Cortex of kidney (tissue), 1 donor: ENCODE measurements at places on chromosomes 16 and 17.

GRCh38 chr16:72287649-72288048, 115.7 kb upstream of the PMFBP1 start:
- no peak for DNase-seq

GRCh38 chr17:59838052-59838916, 54.5 kb downstream of the TUBD1 start:
- DNase-seq, result no peak

DNA sequence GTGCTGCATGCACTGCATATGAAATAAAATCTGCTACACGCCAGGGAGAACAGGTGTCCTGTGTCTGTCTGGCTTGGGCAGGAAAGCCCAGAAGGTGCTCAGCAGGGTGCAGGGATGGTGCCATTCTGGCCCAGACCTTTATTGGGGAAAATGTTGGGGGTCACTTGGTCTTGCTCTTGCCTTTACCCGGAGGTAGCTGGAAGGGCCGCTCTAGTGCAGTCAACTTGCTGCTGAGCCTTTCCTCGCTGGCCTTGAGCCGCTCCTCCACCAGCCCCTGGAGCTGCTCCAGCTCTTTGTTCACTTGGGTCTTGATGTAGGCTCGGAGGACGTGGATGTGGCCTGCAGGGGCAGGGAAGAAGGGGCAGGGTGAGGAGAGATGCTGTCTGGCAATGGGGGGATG, 4.5 kb downstream of the CFAP119 start:
- DNase-seq, result no peak

DNA sequence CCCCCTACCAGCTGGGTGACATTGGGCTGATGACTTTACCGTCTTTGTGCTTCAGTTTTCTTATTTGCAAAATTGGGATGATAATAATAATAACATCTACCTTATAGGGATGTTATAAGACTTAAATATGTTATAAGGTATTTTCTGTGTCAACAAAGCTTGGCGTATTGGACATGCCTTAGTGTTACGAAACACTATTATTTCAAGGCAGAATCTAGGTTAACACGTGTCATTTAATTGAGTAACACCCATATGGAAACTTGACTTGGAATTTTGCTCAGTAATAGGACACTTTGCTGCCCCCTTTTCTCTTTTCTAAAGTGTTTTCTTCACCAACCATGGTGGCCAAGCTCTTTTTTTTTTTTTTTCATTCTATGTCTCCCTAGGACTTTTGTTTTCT, 294.2 kb upstream of the SALL1 start:
- no peak for DNase-seq

DNA sequence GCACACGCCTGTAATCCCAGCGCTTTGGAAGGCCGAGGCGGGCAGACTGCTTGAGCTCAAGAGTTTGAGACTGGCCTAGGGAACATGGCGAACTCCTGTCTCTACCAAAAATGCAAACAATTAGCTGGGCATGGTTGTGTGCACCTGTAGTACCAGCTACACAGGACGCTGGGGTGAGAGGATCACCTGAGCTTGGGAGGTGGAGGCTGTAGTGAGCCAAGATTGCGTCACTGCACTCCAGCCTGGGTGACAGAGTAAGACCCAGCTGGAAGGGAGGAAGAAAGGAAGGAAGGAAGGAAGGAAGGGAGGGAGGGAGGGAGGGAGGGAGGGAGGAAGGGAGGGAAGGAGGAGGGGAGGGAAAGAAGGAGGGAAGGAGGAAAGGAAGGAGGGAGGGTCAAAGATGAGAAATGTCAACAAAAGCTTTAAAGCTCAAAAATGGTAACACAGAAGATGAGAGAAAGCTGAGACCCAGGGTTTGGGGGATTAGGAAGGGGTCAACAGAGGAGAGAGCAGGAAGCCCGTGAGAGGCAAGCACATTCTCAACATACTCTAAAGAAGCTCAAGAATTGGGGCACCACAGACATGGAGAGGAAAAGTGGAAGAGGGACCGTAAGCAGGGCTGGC, 5.0 kb upstream of the KRT19 start:
- DNase-seq, result no peak

DNA sequence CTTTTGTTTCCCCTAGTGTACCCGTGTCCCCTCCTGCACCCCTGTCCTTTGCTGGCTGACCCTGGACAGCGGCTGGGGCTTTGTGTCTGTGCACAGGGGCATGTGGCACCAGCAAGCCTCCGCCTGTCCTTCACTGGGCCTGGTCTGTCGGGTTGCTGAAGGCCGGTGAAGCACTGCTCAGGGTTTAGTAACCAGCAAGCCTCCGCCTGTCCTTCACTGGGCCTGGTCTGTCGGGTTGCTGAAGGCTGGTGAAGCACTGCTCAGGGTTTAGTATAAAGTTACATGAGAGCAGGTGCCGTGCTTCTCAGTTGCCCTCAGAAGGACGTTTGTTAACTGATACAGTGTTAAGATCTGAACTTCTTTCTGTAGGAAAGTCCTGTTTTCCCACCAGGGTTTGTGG, 33.8 kb downstream of the DEF8 start:
- no peak for DNase-seq

DNA sequence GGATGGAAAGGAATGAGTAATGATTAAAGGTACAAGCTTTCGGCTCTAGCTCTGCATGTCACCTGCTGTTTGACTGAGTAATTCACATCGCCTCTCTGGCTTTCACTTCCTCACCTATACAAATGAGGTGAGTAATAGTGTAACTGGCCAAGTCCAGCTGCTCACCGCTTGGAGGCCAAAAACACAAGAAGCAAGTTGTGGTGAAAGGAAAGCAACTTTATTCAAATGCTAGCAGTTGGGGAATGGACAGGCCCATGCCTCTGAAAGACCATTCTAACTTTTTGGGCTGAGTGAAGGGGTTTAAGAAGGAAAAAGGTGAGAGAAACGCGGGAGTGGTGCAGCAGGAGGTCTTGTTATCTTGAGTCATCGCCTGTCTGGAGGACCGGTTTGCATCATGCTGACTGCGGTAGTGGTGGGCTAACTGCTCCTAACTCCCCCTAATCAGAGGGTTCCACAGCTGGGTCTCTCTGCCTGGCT, 45.7 kb upstream of the CSNK2A2 start:
- DNase-seq, result no peak

DNA sequence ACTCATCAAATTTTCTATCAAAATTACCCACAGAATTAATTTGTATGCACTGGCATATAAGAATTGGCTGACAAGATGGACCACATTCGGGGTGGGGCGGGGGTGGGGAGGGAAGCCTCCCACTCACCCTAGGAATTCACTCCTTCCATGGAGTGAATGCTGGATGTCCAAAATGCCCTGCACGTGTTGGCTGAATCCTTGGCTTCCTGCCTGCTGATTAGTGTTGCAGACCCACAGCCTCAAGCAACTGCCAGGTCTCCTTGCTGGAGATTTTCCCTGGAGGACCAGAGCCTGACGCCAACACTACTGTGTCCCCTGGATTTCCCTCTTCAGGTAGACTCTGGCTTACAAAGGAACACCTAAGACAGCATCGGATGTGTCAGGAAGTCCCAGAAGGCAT, 575.7 kb upstream of the CDH11 start:
- DNase-seq, result no peak

DNA sequence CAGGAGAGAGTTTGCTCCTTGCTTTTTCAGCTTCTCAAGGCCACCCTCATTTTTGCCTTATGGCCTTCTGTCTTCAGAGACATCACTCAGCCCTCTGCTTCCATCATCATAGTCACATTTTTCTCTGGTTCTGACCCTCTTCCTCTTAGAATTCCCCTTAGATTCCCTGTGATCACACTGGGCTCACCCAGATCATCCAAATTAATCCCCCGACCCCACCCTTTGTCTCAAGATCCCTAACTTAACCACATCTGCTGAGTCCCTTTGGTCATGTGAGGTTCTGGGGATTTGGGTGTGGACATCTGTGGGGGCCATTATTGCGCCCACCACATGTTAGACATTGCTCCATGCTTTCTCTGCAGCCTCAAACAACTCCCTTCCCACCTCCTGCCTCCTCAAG, 323.4 kb downstream of the CPPED1 start:
- no peak for DNase-seq

- DNase-seq, result no peak
These were observed 3.7 kb downstream of the DUXB start for GRCh38 chr16:75697571-75697970.

GRCh38 chr16:17403156-17403809, 67.5 kb downstream of the XYLT1 start:
- no peak for DNase-seq

- DNase-seq, result no peak
These were observed at the start of gene CDYL2 for GRCh38 chr16:80804526-80805383. Gene CDYL2, minus strand, starts transcription at chr16:80804598. Its CDS starts 425 bp downstream, at chr16:80804173.

DNA sequence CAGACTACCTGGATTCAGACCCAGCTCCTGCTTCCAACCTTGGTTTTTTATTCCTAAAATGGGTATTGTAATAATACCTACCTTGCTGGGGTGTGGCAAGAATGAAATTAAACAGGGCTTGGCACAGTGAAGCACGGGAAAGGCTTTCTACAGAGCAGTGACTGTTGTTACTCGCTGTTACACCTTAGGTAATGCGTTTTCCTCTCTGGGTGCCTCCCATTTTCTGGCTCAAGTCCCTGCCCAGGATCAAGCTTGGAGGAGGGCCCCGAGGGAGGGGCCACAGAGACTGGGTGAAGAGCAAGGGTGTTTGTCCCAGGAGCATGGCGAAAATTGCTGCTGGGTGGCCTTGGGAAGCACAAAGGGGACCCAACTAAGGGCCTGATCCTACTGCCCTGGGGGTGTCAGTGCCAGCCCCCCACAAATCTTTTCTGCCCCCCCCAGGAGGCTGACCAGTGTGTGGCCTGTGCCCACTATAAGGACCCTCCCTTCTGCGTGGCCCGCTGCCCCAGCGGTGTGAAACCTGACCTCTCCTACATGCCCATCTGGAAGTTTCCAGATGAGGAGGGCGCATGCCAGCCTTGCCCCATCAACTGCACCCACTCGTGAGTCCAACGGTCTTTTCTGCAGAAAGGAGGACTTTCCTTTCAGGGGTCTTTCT, 13.3 kb downstream of the MIEN1 start:
- DNase-seq, result no peak

DNA sequence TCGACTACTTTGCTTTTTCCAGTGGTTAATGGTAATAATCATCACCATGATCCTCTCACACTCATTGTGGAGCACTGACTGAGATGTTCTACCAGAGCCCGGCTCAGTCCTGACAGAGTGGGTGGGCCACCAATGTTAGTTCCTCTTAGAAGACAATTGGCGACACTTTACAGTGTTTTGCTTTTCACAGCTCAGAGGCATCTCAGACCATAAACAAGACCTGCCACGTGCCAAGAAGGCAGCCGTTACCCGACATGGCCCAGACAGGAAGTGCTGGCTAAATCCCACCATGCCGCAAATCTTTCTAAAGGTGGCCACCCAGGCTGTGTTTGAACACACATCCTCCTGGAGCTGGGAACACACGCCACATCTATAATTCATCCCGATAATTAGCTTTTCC, 103.7 kb downstream of the XYLT1 start:
- no peak for DNase-seq

DNA sequence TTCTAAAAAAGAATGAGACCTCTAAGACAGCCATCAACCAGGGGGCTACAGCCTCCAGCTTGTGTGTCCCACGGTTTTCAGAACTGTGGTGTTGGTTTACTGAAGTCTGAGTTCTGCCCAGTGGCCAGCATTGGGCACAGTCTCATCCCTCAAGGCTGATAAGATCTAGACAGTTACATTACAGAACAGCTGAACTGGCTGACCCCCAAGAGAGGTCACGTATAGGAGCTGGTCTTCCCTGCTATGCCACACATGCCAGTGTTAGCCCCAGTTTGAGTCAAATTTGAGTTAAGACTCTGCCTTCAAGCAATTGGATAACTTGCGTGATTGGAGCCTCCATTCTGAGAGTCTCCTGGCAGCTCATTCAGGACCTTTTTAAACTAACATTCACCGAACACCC, 14.8 kb upstream of the NUP93 start:
- DNase-seq, result no peak

GRCh38 chr17:74042744-74043486, 160.6 kb upstream of the RPL38 start:
- DNase-seq, result no peak

DNA sequence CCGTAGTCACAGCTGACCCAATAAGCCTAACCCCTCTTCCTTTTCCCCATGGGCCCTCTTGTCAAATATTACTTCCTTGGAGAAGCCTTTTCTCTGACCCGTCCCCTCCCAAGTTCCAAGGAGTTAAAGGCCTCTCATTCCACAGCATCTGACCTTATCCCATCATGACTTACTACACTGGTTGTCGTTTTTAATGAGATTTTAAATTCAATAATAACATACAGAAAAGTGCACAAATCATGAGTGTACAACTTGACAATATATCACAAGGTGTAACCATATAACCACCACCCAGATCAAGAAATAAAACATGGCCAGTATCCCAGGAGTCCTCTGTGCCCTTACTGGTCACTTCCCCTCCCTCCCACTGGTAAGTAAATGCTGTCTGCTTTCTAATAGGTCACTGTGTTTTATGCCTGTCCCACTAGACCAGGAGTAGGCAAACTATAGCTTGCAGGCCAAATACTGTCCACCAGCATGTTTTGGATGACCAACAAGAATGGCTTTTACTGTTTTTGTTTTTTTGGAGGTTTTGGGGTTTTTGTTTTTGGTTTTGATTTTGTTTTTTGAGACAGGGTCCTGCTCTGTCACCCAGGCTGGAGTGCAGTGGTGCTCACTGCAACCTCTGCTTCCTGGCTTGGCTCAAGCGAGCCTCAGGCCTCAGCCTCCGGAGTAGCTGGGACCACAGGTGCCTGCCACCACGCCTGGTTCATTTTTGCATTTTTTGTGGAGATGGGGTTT, 1.2 kb upstream of the FDXR start:
- DNase-seq, result no peak

DNA sequence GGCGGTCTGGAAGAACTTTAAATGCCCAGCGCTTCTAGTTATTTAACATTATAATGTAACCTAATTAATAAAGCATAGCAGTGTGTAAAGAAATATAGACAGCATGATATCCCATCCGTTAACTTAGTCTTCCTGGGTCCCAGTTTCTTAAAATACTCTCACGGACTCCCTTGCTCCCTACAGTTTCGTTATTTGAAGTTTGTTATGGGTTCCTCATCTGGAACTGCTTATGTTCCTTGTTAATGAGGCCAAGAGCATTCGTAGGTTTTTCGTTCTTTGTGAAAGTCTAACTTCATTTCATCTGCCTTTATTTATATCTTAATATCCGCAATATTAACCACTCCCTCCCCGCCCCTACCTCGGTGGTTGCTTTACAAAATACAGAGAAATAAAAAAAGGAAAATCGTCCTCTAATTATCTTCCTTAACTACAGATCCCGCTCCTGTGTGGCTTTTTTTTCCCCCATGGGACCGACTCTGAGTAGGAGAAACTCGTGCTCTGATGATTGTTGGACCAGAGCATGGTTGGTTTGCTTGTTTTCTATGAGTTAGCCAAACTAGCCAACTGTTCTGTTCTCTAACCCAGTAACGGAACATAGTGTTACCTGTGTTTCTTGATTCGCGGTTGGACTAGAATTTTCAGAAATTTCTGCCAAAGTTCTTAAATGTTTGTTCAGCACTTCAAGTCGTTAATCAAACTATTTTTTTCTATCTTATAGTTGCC, 863 bp downstream of the ADPRM start:
- DNase-seq, result no peak
